GM19239 (cell line): ENCODE measurements at places on chromosomes 3 and 15.

- DNase-seq, result no peak
These were observed 890.8 kb downstream of the NAALADL2 start for GRCh38 chr3:175749981-175750380.

DNA sequence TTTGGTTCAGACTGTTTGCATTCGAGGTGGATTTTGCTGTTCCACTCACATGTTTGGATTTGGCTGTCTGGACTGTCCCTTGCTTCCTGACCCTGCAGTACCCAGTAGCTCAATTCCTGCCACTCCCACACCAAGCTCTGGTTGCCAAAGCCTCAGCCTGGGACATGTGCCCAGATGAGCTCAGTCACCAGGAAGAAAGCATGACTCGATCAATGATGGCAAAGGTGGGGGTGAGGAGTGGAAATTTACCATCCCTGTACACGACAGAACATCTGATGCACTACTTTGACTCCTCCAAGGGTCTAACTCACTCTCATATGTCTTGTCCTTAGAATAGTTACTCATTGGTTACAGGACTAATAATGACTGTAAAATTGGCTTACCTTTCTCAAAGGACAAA, 45.2 kb downstream of the ZNF385D start:
- DNase-seq, result no peak

DNA sequence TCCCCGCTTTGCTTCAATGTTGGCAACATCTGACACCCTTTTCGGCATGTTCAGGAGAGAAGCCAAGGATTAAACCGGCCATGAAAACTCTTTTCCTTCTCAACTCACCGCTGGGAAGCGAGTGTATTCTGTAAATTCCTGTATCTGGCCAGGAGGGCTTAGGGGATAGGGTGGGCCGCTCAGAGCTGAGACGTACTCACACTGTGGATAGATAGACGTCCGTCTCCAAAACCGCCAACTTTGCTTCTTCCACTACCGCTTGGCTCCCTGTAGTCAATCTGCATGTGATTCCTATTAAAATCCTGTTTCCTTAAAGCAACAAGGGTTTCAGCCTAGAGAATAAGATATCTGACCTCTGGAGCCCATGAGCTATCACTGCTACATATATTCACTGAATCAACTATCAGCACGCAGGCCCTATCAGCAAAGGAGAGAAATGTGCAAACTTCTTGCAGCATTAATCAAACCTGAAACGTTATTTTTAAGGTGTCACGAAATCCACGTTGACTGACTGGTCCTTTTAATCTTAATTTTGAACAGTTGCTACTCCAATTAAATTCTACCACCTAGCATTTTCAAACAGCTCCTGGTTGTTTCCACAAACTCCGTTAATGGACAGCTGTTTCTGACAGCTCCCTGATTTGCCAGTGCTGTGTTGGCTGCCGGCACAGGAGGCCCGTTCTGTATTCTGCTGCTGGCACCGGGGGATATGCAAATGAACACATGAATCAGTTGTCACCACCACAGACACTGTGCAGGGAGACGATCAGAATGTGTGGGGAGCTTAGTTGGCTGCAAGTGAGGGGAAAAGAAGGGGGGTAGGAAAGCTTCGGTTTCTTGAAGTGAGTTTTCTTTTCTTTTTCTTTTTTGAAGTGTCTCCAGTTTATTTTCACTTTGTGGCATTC, 438.9 kb upstream of the ARRDC4 start:
- no peak for DNase-seq

- DNase-seq, result no peak
These were observed 41.3 kb upstream of the ROBO2 start for GRCh38 chr3:76998555-76998954.

- DNase-seq, result no peak
These were observed 90.2 kb upstream of the CHD2 start for GRCh38 chr15:92809880-92810361.

GRCh38 chr15:89083246-89083645, 5.0 kb upstream of the ABHD2 start:
- DNase-seq, result no peak

DNA sequence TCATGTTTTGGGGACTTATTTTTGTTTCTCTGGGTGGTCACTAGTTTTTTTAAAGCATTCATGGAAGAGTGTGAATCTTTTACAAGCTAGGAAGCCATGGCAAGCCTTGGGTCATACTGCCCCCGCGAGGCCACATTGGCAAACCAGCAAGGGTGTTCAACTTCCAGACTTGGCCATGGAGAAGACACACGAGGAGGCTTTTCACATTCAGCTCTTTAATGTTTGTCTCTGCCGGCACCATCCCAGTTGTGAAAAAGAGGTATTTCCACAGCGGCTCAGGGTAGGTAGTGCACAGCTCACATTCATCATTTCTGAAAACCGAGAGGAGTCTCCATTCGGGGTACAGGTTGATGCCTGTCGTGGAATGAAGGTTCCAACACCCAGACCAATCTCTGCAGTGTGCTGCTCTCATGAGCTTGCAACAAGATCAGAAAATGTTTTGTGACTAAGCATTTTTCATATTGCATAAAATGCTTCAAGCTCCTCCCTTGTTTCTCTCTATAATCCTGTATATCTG, 7.7 kb downstream of the CCR5 start:
- DNase-seq, result no peak

DNA sequence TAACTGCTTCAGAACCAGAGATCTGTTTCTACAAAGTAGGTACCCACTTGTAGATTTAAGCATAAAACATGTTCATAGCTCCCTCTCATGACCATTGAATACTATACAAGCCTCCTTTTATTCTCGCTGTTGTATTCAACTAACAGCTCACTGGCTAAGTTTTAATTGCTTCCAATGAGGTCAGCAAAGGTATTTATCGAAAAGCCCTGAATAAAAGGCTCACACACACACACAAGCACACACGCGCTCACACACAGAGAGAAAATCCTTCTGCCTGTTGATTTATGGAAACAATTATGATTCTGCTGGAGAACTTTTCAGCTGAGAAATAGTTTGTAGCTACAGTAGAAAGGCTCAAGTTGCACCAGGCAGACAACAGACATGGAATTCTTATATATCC, at the start of gene FGF7:
Gene FGF7 (plus strand): TSS at position 222 of the 400 bp plus-strand sequence. CDS start 1,056 bp downstream, outside the sequence.
- no peak for DNase-seq

DNA sequence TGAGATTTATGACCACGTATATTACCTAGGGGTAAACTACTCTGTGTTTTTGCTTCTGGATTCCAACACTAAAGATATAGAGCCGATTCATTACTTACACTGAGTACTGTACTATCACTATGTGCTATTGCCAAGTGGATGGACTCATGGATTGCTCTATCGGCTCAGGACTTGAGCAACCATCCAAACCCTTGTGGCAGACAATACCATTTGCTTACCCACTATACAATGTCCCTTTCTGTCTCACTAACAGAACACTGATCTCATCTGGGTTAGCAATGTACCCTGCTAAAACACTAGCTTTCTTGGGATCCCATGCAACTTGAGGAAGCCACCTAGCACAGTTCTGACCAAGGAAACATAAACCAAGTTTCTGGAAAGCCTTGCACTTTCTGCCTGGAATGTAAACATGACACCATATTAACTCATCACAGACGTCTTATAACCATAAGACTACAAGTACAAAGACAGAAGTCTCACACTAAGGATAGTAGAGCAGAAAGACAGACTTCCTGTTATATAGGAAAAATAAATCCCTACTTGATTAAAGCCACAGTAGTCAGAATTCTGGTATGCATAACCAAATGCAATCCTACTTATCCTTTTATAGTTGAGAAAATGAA, 38.6 kb downstream of the HACD2 start:
- DNase-seq, result no peak

DNA sequence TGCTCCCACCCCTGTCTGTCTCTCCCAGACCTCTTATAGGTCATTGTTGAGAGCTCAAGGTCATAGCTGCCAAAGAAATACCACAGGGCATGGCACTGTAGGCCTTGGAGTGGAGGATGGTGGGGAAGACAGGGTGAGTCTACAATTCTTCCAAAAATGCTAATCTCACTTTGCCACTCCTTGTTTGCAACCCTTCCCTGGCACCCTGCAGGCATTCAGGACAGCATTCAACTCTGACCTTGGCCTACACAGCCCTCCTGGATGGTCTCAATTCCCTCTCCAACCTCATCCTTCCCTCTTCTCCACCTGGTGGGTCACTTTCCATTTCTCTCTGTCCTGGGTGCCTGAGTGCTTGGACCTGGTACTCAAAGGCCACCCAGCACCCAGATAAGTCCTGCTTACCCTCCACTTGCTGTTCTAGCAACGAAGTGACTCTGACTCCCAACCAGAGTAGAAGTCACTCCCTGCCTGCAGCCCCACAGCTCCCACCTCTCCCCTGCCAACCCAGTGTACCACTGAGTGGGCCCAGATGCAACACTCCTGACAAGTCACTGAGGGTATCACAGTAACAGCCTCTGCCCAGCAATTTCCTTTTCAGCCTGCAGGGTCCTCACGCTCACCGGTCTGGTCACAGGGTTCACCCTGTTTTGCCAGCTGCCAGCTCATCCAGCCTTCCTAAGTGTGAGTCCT, 36.6 kb downstream of the AMOTL2 start:
- DNase-seq, result no peak
